DND-41 (cell line): ENCODE measurements at places on chromosomes 3 and 15.

DNA sequence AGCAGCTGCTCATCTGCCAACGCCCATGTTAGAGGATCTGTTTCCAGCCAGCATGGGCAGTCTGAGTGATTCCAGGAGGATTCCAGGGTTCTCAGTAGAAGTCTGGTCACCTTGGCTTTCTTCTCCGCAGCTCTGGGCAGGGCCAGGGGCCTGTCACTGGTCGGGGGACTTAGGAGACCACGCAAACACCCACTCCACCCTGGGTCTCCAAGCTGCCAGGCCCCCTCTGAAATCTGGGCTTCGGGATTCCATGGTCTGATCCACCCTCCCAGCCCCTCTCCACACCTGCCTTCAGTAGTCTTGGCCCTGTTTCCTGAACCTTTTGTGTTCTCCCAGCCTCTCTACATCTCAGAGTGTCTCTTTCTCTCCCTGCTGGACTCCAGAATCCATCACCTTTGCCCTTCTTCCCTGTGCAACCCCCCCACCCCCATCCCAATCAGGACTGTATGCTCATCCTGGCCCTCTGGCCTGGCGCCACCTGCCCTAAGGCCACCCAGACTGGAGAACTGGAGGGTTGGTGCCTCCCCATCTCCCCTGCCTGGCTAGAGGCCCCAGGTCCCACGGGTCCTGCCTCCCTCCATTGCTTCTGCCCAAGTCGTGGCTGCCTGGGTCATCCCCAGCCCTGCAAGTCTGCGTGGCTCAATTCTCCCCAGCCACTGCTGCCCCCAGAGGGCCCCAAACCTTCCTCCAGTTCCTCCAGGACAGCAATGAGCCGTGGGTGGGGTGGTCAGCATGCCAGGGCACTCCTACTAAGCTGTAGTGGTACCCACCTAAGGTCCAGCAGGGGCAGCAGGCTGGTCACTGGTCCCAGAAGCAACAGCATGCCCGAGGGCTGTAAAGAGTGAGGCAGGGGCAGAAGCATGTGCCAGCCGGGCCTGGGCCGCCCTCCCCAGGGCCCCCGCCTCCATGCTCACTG is 102.8 kb downstream of the TBC1D2B start:
- no peak for DNase-seq

GRCh38 chr3:53023072-53023823 is 22.6 kb downstream of the SFMBT1 start:
- no peak for DNase-seq

DNA sequence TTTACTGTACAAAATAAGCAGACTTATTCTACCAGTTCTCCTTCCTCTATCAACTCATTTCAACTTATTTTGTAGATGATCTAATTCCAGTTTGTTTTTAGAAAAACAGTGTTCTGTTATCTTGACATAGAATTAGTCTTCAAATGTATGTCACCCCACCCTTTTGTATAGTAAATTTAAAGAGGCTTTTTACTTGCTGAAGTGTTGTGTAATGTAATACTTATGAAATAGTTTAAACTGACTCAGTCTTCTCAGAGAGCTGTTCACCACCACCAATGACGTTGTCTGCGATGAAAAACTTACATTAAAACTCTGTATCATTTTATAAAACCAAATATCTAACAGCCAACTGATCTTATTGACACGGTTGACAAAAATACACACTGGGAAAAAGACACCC is 82.9 kb downstream of the RAP2B start:
- no peak for DNase-seq

DNA sequence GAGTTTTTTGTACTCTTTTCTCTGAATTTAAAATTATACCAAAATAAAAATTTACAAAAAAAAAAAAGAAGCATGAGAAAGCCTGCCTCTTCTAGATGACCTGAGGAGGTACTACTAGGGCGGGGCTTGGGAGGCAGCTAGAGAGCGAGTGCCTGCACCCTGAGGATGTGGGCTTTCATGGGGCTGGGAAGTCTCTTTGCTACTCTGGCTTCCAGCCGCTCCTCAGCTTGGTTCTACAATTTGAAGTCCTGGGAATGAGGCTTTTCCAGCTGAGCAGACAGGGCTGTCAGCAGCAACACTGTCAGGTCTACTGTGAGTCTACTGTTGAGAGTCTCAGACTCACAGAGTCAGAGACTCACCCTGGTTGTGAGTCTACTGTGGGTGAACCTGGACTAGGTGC is 8.2 kb upstream of the PSTPIP1 start:
- DNase-seq = no peak

DNA sequence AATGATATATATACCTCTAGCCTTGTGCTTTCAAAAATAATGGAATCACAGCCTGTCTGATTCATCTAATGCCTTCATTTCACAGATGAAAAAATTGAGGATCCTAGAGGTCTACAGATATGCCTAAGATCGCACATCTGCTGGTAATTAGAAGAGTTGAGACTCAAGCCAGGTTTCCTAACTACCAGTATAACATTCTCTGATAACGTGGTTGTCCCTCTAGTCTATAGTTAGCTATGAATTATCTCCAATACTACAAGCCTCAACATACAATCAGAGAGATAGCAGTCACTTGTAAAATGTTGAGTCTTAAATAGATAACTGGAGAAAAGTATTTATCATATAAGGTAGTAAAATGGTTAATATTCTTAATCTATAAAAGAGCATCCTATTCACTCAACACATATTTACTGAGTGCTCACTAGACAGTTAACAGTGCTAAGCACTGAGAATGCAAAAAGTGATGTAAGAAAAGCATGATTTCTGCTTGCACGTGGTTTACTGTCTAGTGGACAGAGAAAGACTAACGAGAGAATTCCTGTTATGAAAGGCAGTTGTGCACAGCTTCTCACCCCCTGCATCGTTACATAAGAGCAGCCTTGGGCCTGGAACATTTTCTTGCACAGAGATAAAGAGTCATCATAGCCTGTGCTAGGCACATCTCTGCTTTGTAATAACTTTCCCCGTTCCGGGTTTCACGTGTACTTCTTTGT is 4.9 kb upstream of the ENTPD3 start:
- no peak for DNase-seq
